ENCODE measurements at places on chromosomes 16 and 17.

DNA sequence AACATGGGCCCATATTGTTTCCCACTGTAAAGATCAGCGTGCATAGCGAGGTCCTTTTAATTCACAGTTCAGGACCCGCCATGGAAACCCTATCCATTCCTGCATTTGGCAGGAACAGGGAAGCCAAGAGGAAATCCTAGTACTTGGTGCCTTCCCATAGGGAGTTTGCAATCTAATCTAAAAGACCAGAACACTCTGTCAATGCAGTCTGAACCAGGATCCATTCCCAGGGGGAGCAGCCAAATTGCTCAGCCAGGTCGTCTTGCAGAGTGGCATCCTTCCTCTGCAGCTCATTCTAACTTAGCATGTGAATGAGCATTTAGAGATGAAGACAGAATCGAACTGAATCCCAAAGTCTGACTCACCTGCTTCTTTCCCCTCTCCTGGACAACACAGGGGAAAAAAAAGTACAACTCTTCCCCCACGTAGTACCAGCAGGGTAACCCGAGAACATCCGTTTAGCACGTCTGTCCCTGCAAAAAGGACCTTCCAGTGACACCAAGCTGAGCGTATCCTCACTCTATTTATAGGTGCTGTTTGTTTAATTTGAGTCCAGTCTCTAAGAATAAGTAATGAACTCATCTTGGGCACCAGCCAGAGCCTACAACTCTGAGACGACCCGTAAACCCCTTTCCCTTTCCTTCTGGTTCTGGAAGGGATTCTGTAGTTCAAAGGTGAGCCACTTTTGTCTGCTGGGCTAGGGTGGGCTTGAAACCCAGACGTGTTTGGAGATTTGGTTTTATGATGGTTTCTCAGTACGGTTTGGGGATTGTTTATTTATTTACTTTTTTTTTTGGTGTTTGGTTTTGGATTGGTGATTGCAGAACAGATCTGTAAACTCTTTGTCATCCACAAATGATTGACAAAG is 74.5 kb downstream of the ERCC4 start:
- DNase-seq: no peak

- DNase-seq: no peak
Observed at GRCh38 chr16:56549744-56550385, 15.0 kb upstream of the MT4 start.

GRCh38 chr17:6492892-6493674 is 48.8 kb downstream of the PIMREG start:
- no peak for DNase-seq

DNA sequence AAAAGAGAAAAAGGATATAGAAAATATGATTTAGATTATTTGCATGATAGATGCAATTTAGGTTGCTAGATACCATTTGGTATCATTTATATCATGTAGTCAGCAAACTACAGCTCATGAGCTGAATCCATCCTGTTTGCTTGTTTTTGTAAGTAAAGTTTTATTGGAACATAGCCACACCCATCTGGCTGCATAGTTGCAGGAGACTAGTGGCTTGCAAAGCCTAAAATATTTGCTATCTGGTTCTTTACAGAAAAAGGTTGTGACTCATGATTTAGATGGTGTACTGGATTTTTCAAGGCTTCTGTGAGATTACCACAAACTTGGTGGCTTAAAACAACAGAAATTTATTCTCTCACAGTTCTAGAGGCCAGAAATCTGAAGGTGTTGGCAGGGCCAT is 49.9 kb downstream of the MAP2K4 start:
- no peak for DNase-seq

GRCh38 chr16:84524346-84524920 is 20.0 kb upstream of the MEAK7 start:
- DNase-seq: no peak

DNA sequence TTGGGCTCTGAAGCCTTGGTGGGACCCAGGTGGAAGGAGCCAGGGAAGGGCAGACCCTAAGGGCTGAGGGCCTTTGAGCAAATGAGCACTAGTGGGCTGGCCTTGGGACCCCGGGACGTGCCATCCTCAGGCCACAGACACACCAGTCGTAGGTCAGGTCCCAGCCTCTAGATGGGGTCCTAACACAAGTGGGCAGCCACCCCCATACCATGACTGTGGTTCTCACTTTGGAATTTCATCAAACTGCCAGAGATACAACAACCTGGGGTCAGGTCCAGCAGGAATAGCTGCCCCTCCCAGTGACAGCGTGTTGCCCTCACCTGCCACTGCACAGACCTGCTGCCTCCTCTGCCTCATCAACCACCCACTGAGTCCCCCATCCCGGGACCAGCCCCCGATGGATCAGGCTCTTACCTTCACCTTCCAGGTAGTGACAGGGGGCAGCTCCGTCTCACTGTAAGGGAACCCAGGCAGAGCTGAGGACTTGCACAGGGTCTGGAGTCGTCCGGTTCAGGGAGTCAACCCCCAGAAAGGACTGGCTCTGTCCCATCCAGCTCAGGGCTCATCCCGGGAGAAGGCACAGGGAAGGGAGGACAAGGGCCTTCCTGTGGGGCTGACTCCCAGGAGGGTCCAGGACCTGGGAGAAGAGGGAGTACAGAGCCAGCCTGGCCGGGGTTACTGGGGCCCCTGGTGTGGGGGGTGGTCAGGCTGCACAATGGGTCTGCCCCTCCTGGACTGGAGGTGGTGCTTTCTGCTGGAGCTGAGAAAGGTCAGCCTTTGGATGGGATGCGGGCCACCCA is 40.0 kb downstream of the LGALS9 start:
- no peak for DNase-seq

GRCh38 chr16:88766975-88767374 is 18.0 kb downstream of the PIEZO1 start:
- no peak for DNase-seq

- no peak for DNase-seq
Observed at GRCh38 chr16:1870365-1871082, 1.4 kb downstream of the MEIOB start.

GRCh38 chr16:85037050-85037410 is 9.4 kb downstream of the KIAA0513 start:
- DNase-seq: no peak

GRCh38 chr17:16486373-16487250 is 5.4 kb downstream of the LRRC75A start:
- no peak for DNase-seq

DNA sequence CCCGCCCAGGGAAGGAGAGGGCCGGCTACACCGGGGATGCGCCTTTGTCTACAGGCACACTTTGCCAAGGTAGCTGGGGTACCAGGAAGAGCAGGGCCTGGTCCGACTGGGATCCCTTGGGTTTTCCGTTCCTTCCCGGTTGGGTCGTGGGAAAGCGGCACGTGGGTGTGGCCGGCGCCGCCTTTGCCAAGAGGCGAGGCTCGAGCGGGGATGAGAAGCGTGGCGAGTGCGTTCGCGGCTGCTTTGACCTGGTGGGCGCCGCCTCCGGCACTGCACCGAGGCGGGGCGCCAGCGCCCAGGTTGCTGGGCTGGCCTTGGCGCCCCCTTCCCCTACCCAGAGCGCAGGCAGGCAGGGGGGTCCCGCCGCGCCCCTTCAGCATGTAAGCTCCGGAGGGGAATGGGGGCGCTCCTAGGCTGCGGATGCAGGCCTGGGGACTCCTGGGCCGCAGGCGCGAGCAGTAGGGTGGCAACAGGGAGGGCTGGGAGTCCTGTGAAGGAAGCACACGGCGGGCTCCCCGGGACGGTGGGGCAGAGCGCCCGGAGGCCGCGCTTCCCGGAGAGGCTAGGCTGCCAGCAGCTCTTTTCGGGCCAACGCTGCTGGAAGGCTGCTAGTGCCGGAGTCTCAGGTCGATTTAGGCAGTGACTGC is 2.0 kb downstream of the HAS3 start:
- no peak for DNase-seq

DNA sequence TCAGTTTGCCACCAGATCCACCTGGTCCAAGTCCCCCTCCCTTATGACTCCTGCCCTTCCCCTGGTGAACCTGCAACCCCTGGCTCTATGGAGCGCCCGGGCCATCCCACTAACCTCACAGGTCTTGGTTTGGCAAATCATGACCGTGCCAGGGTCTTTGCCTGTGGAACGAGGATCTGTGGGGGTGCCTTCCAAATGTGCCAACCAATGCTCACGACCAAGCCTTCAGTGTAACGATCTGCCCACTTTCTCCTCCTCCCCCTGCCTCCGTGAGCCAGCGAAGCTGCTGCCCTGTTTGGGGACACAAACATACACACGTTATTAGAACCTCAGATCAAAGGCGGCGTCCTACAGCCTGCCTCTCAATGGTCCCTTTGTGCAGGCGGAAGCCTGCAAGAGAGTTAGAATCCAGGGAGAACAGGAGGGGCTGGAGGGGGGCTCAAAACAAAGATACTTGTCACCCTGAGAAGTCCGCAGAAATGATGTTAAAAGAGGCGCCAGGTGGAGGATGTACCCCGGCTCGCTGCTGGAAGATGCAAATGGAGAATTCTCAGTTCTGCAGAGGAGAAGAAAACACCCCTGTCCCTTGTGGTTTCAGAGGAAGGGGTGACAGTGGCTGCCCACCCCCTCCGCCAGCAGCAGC is 9.0 kb upstream of the NKD1 start:
- no peak for DNase-seq

GRCh38 chr17:7580604-7581575 is 1.5 kb downstream of the CD68 start:
- DNase-seq: no peak

GRCh38 chr17:9872852-9873251 is 32.2 kb downstream of the RCVRN start:
- DNase-seq: no peak

DNA sequence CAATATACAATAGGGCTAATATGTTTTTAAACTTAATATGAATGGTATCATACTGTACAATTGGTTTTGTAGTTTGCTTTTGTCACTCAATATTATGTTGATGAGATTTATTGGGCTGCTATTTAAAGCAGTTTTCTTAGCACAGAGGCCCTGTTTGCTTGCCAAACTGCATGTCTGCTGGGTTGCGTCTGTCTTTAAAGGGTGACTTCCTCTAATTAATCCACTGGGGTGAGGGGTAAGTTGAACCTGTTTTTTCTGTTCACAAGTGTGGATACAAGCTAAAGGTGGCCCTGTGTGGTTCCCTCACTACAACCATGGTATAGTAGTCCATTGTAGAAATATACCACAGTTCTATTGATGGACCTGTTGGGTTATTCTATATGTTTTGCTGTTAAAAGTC is 19.7 kb downstream of the TTC19 start:
- no peak for DNase-seq

DNA sequence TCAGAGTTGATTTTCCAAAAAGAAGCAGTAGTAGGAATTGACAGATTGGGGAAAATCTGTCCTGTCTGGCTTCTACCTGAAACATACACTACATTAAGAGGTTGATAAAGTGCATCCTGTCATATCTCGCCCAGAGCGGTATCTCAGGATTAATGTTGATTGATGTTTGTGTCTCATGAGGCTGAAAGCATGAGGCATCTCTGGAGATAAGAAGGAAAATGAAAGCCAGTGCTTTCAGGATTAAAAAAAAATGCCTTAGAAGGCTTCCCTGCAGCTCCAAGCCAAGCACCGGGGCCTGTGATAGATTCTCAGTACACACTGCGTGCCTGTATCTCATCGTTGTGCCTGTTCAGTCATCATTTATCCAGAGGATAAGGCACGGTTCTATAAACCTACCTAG is 26.4 kb upstream of the CD300E start:
- no peak for DNase-seq

- no peak for DNase-seq
Observed at GRCh38 chr16:30697264-30698138, 1.5 kb upstream of the SRCAP start.
